ENCODE measurements at places on chromosomes 2 and 18. TPM values are rescaled to one million over a fixed set of nuclear protein-coding genes. Genes with fewer than 3 reads are reported as not detected.

AKAIN1 gene
- not detected for total RNA-seq

SRD5A2 gene
- total RNA-seq = 2.7 TPM

PUS10 gene
- 8.6 TPM for total RNA-seq

CAVIN2 gene
- 8.2 TPM for total RNA-seq

GRCh38 chr18:48902023-48902855, 48.5 kb downstream of the SMAD7 start:
- H3K4me1 ChIP-seq = no peaks in the 10 kb centered on the region
- peak; percentile 83 for DNase-seq

DNA sequence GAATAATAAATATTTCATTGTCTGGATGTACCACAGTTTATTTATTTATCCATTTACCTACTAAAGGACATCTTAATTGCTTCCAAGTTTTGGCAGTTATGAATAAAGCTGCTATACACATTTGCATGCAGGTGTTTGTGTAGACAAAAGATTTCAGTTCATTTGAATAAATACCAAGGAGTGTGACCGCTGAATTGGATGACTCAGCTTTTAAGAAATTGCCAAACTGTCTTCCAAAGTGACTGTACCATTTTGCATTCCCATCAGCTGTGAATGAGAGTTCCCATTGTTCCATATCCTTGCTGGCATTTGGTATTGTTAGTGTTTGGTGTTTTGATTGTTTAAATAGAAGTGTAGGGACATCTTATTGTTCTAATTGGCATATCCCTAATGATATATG, 36.2 kb upstream of the FMNL2 start:
- H3K4me1 ChIP-seq = no peaks in the 10 kb centered on the region
- H3K27ac ChIP-seq = no peak overlapping the region
- H3K36me3 ChIP-seq = no peaks in the 10 kb centered on the region
- no peak overlapping the region for H3K4me3 ChIP-seq

GRCh38 chr2:3504741-3505140, 14.6 kb downstream of the ADI1 start:
- no peaks in the 10 kb centered on the region for H3K36me3 ChIP-seq
- H3K4me3 ChIP-seq = no peak overlapping the region
- H3K4me1 ChIP-seq = peaks cover 35% of the 10 kb centered on the region
- no peaks in the 10 kb centered on the region for H3K27me3 ChIP-seq
- no peak overlapping the region for H3K27ac ChIP-seq

GRCh38 chr2:239853706-239854327, 171.3 kb downstream of the NDUFA10 start:
- H3K27me3 ChIP-seq = no peaks in the 10 kb centered on the region
- H3K36me3 ChIP-seq = no peaks in the 10 kb centered on the region
- DNase-seq = no peak
- H3K4me1 ChIP-seq = no peaks in the 10 kb centered on the region
- no peak overlapping the region for H3K4me3 ChIP-seq
